ENCODE measurements at places on chromosomes 11 and 22.
A peak's percentile ranks its signal among the peaks of the same experiment; 100 is the strongest.

GRCh38 chr11:773425-773824 is 3.9 kb downstream of the GATD1 start:
- DNase-seq, result peak; percentile 29

GRCh38 chr11:67056267-67057204 is at the start of gene RHOD:
TSS of gene RHOD (plus strand) at chr11:67056847. CDS start at chr11:67056903, 56 bp downstream.
- DNase-seq, result no peak

- DNase-seq, result no peak
Observed at GRCh38 chr11:6587360-6587953, 16.0 kb downstream of the RRP8 start.

DNA sequence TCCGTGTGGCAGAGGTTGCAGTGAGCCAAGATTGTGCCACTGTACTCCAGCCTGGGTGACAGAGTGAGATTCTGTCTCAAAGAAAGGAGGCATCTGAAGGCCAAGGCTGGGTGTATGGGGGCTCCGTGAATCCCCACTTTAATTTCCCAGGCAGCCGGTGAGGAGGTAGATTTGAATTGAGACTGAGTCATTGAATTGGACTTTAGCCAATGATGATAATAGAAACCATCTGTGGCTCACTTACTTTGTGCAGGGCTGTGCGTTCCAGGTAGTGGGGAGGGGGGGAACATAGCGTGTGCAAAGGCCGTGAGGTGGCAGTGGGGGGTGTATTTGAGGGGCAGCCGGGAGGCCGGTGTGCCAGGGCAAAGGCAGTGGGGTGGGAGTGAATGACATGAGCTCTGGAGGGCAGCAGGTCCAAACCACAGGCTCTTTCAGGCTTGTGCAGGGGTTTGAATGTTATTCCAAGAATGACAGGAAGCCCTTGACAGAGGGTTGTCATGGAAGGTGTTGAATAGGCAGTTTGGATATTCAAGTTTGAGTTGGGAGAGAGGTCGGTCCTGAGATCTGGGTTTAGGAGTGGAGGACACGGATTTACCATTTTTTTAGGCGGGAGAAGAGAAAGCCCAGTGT is 6.1 kb downstream of the ARHGAP8 start:
- DNase-seq, result no peak

- DNase-seq, result no peak
Observed at GRCh38 chr22:31958625-31959239, 14.4 kb downstream of the YWHAH start.

- DNase-seq, result no peak
Observed at GRCh38 chr11:127448101-127448500, 447.5 kb upstream of the KIRREL3 start.

DNA sequence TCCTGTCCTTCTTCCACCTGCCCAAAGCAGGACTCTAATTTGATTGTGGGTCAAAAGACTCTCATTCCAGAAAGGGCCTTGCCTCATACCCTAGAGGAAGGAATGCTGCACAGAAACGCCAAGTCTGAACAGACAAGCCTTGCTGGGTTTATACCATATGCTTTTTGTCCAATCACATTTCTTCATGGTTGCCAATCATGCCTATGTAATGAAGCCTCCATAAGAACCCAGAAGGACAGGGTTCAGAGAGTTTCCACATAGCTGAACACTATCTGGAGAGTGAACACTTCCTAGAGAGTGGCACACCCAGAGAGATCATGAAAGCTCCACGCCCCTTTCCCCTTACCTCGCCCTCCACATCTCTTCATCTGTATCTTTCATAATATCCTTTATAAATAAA is 4.8 kb upstream of the SAA2 start:
- DNase-seq, result no peak

DNA sequence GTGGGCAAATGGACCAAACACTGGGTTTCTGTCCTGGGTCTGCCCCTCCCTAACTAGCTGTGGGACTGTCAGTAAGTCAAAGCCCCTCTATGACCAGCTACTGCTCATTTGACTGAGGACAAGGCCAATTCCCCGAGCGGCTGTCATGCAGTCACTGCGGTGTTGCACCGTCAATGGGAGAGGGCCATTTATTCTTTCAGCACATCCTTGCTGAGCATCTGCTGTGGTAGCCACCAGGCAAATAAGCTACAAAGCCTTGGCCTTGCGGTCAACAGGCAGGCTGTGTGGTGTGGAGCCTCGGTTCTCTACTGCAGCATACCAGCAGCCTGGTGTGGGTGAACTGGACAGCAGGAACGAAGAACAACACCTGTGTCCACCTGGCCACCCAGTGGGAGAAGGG is 25.8 kb upstream of the SERPIND1 start:
- no peak for DNase-seq

DNA sequence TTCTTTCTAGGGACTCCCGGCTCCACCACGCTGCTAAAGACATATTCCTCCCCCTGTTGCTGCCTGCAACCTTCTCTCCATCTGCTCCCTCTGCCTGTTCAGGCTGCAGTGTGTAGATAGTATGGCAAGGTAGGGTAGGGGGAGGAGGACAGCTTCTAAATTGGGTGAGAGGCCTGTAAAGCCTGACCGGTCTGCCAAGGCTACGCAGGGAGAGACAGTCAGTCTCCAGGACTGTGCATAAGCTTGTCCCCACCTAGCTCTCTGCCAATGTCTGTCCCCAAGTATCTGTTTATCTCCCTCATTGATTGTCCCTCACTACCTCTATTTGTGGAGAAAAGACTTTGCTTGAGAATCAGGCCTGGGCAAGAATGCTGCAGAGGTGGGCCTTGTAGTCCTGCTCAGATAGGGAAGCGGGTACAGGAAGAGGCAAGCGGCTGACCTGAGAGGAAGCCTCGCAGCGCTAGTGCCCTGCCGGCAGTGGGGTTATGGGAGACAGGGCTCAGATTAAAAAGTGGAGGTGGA is 871 bp upstream of the SEZ6L start:
- no peak for DNase-seq

DNA sequence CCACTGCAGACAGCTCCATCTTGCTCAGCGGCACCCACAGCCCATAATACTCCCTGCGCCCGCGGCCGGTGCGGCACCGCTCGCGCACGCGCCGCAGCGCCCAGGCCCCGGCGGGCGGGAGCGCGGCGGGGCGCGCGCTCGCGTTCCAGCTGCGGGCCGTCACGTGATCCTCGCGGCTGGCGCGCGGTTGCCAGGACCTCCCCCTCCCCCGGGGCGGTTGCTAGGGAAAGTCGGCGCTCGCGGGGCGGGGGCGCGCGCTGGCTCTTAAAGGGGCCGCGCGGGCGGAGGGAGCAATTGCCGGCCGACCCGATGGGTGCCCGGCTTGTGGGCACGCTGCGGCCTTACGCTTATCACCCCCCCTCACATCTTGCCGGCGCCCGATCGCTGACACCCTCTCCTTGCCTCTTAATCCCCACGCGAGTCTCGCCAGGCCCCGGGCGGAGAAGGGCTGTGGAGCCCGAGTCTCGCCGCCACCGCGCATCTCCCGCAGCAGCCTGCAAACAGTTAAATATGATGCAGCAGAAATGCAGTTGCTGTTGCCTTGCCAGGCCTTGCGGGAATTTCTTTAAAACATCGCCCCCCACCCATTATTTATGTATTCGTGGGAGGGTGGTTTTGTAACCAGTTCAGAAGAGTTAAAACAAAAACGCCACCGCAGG is at the start of gene CBX6:
Gene CBX6, minus strand, starts transcription at position 45 of the 659 bp plus-strand sequence. Its CDS starts 26 bp downstream, at position 19.
- peak; percentile 97 for DNase-seq

DNA sequence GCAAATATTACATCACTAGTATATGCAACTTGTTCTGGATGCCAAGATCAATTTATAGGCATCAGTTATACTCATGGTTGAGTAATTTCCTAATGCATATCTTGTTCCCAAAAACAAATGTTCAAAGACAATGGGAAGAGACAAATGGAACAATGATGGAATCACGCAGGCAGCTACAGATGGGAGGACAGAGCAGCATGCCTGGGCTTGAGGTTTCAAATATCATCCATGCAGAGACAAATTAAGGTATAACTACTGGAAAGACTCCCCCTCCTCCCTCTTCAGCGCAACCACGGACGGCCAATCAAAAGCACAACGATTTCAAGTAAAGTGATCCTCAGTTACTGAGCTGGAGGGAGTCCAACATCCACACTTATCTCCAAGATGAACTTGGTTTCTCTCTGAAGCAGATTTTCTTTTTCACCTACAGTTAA is 106.8 kb downstream of the CCDC83 start:
- no peak for DNase-seq

- no peak for DNase-seq
Observed at GRCh38 chr11:87384078-87384729, 346.5 kb downstream of the TMEM135 start.

DNA sequence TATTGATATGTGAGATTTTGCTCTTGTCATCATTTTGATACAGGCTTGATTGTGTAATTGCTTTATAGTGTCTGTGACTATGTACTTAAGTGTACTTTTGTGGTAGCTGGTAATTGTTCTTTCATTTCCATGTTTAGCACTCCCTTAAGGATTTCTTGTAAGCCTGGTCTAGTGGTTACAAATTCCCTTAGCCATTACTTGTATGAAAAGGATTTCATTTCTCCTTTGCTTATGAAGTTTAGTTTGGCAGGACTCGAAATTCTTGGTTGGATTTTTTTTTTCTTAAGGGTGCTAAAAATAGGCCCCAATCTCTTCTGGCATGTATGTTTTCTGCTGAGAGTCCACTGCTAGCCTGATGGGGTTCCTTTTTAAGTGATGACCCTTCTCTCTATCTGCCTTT is 346.8 kb downstream of the JRKL start:
- no peak for DNase-seq

DNA sequence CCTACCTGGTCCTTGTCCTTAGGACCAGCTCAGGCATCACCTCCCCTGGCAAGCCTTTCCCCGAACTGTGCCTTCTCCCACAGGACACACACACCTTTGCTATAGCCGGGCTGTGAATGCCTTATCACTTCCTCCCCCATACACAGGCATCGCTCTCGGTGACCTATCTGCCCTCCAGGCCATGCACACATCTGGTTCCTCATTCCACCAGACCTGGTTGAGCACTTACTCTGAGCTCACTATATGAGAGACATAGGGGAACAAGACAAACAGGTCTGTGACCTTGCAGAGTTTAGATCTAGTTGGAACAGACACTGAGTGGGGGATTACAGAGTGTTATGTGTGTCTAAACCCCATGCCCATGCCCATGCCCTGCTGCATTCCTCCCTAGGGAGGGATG is 3.1 kb upstream of the BCR start:
- no peak for DNase-seq
